ENCODE measurements at places on chromosomes 5 and 9.

DNA sequence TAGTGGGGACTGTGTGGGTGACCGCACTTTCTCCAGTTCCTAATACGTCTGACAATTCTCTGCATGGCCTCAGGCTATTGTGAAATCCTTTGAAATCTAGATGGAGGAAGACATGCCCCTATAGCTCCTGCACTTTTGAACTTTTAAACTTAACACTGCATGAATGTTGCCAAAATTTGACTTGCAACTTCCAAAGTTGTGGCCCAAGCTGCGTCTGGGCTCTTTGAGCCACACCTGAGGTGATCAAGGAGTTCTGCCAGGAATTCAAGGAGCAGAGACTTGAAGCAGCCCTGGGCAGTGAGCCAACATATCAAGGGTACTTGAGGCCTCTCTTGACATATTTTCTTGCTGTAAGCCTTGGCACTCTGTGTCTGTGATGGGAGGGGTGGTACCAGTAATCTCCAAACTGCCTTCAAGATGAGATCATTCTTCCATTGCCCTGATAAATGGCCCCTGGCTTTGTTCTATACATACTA is 1336.1 kb upstream of the CDH9 start:
- no peak for DNase-seq

- DNase-seq, result no peak
These were observed 22.3 kb upstream of the NPM1 start for GRCh38 chr5:171365351-171365750.

DNA sequence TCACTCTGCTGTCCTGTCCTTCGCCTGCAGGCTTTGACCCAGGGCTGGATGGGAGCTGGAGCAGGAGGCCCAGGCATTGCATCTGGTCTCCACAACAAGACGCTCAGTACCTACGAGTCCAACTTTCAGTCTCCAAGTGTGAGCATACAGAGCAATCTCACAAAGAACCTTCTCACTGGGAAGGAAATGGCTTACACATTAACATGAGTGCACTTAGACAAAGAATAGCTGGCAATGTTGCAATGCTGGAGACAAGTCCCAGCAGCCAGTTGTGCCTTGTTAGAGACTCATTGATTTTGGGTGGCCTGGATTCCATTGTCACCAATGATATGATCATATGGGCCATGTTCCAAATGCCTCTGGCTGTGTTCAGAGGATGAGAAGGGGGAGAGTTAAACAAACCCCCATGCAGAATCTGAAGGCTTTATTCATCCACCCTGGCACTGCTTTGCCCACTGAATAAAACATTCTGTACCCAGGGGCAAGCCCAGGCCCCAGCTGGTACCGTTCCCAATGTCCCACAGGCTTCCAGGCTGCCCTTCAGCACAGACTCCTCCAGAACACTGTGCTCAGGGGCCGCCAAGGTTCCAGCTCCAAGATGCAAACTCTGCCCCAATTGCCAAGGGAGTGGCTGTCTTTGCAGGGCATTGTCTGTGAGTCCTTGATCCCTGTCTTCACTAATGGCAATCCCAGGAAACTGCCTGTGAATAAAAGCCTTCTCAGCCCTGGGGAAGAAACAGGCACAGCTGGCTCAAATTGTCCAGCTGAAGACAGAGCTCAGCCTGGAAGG is 185.5 kb downstream of the HSD17B3 start:
- no peak for DNase-seq

- DNase-seq, result no peak
These were observed 50.5 kb downstream of the COMMD10 start for GRCh38 chr5:116135344-116135743.

DNA sequence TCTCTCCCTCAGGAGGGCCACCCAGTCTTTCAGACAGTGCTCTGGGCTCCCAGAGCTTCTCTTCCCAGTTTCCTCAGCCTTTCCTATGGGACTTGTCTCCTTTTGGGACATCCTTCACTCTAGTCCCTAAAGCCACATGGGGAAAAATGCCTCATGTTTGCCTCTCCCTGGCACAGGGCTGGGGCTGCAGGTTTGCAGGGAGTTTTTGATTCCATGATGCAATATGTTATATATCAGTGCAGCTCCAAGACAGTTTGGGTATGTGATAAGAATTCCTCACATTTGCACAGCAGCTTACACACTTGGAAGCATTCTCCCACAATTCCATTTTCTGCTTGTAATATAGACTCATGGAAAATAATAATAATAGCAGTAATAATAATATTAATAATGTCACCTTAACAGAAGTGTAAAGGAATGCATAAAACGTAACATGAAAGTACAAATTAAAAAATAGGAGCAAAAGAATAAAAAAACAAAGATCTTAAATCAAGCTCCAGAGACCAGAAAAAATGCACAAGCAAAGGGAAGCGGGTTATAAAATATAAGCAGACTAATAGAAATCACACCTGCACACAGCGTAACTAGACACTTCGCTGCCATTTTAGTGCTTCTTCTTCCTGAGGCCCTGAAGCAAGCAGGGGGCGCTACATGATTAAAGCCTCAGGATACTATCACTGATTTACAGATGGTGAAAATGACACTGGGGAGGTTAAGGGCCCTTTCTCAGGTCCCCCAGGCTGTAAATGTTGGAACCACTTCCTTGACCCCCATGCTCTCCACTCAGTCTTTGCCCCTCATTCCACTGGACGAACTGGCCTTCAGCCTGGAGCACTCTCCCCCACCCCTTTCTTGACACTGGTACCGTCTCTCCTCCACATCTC is 70.0 kb upstream of the IL17B start:
- DNase-seq, result no peak

GRCh38 chr9:35738186-35738585 is 5.7 kb downstream of the CREB3 start:
- no peak for DNase-seq

GRCh38 chr5:81115261-81115660 is 117.9 kb upstream of the CKMT2 start:
- DNase-seq, result no peak

- DNase-seq, result no peak
These were observed 160.8 kb downstream of the TSSK1B start for GRCh38 chr5:113273948-113274347.

DNA sequence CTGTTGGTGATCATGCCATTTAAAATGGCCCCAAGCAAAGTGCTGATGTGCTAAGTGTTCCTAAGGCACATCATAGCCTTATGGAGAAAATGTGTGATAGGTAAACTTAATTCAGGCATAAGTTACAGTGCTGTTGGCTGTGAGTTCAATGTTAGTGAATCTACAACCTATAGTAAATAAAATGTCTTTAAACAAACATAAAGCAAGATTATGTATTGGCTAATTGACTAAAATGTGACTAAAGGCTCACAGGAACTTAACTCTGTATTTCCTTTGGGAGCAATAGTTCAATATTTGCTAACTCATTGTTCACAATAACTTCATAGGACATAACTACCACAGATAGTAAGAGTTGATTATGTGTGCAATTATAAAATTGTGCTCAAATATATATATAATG is 49.4 kb upstream of the LRRC19 start:
- no peak for DNase-seq

GRCh38 chr5:157523976-157524375 is 51.6 kb downstream of the ADAM19 start:
- DNase-seq, result no peak

GRCh38 chr5:66324357-66324756 is 180.3 kb downstream of the SREK1 start:
- no peak for DNase-seq

DNA sequence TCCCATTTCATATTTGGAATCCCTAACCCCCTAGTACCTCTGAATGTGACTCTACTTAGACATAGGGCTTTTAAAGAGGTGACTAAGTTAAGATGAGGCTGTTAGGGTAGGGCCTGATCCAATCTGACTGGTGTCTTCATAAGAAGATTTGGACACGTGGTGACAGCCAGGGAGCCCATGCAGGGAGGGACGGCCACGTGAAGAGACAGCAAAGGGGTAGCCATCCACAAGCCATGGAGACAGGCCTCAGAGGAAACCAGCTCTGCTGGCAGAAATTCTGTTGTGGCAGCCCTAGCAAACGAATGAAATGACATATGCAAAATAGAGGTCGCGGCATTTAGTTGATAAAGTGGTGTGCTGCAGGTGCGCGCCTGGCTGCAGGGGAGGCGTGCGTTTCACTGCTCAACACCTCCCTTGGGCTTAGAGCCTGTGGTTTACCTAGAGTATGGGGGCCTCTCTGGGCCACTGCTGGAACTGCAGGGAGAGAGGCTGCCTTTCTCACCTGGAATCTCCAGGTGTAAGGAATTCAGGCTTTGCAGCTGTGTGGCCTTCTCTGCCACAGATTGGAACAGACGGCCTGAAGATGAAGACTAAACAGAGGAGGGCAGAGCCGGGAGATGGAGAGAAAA is 7.1 kb upstream of the AFAP1L1 start:
- no peak for DNase-seq

GRCh38 chr5:139659695-139660101 is 11.5 kb downstream of the CXXC5 start:
- no peak for DNase-seq

DNA sequence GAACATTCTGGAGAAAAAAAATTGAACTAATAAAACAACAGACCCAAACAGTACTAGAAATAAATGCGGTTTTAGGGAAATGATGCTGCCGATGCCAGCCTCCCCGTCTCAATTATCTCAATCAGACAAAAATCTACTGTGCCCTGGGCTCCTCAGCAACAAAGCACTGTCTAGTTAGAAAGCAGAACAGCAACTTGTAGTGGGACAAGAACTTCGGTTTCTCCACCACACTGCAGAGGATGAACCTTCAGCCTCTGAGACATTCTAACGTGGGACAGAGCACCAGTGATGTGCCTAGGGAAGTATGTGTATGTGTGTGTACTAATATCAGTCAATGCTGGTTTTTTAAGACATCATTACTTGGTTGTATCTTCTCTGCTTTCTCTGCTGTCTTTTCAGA is 11.1 kb upstream of the CAST start:
- no peak for DNase-seq

GRCh38 chr5:180787711-180788431 is 14.7 kb downstream of the MGAT1 start:
- DNase-seq, result no peak

- DNase-seq, result no peak
These were observed 6.1 kb upstream of the PLGRKT start for GRCh38 chr9:5443850-5444249.

GRCh38 chr5:150904479-150905311 is at the start of gene ZNF300:
ZNF300 (minus strand) TSS chr5:150904980; CDS start chr5:150903155, 1,825 bp downstream.
- peak; percentile 32 for DNase-seq

GRCh38 chr9:88737031-88737430 is 202.1 kb downstream of the NXNL2 start:
- DNase-seq, result no peak

- no peak for DNase-seq
These were observed 24.7 kb upstream of the RNU6ATAC start for GRCh38 chr9:134189145-134189469.

GRCh38 chr9:136960212-136960937 is 8.3 kb downstream of the LCN12 start:
- DNase-seq, result no peak

GRCh38 chr5:82164977-82165713 is 113.0 kb downstream of the RPS23 start:
- DNase-seq, result no peak
